AG09309 (cell line): ENCODE measurements at places on chromosomes 12 and 14.

- DNase-seq, result no peak
Observed at GRCh38 chr12:122413516-122414404, 8.7 kb downstream of the CLIP1 start.

- DNase-seq, result no peak
Observed at GRCh38 chr12:27399074-27399473, 47.5 kb upstream of the SMCO2 start.

DNA sequence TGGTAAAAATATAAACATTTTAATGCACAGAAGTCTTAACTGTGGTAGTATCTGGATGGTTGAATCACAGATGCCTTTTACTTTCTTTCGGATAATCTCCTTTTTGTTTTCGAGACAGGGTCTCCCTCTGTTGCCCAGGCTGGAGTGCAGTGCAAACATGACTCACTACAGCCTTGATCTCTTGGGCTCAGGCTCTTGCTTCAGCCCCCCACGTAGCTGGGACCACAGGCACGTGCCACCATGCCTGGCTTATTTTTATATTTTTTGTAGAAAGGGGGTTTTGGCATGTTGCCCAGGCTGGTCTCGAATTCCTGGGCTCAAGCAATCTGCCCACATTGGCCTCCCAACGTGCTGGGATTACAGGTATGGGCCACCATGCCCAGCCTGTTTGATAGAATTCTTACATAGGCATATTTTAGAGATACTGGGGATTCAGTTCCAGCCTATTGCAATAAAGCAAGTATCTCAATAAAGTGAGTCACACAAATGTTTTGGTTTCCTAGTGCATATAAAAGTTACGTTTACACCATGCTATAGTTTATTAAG is 99.2 kb downstream of the SNAPC1 start:
- DNase-seq, result no peak

DNA sequence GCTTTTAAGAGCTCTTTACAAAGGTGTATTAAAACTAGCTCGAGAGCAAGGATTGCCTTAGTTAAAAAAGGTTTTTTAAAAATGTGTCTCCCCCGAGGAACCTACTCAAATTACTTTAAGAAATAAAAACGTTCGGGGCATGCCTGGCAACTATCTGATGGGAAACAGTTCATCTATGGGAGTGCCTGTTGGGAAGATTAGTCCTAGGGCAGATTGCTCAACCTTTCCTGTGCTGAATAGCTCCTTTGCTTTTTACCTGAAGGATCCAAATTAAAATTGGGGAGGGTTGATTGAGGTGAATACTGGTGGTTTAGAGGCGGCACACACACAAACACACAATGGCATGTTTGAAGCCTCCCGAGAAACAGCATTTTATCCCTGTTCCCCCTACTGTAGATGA is 541.4 kb upstream of the ATP2B1 start:
- no peak for DNase-seq

GRCh38 chr12:88310666-88311065 is 168.6 kb downstream of the TMTC3 start:
- DNase-seq, result no peak

- DNase-seq, result no peak
Observed at GRCh38 chr12:101743724-101744472, 4.6 kb upstream of the SYCP3 start.
